Naive thymus-derived CD8-positive, alpha-beta T cell (primary cell): ENCODE measurements at places on chromosomes 2 and 18.

DNA sequence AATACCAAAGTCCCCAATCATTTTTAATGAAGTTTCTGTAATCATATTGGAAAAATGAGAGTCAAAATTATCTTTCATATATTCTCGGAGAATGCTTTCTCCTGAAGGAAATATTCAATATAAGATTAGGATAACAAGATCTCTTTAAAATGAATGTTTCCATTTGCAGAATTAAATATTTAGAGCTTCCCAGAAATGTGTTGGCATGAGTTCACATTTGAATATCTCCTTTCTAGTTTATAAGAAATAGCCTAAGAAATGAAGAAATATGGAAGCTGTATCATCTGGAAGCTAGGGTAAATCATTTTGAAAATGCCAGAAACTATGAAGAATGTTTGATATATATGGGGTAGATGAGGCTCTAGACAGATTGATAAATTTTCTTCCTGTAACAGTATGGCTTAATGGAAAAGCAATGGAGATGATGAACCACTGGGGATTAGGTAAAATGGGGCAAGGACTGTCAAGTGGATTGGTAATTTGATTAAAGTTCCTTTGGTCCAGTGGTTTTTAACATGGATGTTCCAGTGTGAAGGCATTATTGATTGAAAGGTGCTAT lies 184.6 kb upstream of the ZNF804A start:
- no peak for DNase-seq

DNA sequence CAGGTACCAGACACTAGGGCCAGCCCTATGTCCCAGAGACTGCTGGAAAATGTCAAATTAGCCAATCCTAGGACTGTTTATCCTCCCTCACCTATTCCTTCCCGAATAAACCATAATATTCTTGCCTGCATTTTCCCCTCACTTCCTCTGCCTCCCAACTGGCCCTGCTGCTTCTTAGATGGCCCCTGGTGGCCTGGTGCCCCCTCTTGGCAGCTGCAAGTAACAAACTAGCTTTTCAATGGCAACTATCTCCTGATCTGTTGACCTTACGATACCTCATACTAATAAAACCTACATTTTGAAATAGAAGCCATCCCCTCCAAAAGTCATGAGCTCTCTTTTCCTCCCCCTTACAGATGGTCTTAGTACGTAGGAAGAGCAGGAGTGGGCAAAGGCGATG lies 132.0 kb downstream of the ALPK2 start:
- DNase-seq: no peak

GRCh38 chr2:105140240-105140568 lies 101.3 kb upstream of the GPR45 start:
- DNase-seq: no peak

DNA sequence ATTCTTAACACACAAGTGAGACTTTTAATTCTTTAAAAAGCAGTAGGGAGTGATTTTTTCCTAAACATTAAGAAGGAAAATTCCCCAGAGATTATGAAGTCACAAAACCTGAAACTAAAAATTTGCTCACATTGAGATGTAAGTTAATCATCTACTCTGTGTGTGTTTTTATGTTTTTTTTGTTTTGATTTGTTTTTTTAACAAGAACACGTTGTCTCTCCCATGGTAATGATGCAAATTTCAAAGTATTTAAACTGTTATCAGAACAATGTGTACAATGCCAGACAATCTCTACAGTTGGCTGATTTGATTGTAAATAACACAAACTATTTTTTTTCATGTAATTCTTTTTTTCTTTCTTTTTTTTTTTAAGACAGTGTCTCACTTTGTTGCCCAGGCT lies 71.5 kb downstream of the COLEC12 start:
- DNase-seq: no peak

- no peak for DNase-seq
Measured at GRCh38 chr2:66387016-66387753, 47.7 kb upstream of the MEIS1 start.

DNA sequence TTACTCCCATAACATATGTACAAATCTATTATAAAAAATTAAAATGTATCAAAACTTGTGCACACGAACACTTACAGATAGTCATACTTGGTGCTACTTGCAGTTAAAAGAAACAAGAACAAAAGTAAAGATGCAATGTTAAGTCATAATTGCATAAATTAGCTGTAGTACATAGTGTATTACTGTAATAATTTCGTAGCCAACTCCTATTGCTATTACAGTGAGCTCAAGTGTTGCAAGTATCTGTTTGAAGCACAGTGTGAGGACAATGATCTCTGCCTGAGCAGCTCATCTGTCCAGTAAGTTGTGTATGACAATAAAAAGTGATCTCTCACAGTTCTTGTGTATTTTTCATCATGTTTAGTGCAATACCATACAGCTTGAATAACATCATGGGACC lies 7.5 kb upstream of the SERPINB13 start:
- DNase-seq: no peak

DNA sequence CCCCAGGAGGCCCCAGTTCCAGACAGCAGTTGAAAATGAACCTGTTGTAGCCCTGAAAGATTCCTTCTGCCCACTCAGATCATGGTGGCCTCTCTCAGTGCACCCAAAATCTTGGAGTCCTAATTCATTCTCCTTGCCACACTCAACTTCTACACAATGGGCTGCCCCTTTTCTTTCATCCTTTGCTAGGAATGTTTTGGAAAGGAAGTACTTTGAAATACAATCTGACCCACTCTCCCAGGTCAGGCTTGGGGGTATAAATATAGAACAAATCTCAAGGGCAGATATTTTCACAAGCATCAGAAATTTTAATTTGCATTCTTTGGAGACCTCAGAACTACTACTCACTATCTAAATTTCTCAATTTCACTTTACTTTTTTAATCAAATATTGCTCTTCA lies 103.2 kb upstream of the SH3BP4 start:
- DNase-seq: no peak

DNA sequence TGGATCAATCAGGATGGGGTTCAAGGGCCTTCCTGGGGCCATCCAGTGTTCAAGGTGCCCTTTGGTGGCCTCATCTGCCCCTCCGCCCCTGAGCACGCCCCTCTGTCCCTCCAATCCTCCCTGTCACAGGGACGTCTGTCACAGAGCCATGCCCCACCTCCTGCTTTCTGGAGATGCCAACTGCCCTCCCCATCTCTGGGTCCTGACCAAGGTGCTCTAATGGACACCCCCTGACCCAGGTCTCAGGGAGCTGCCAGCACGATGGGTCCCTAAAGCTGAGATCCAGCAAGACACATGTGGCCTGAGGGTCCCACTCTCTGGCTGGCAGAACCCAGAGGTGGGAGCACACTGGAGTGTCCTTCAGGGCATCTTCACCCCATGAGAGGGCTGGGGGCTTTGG lies 2.1 kb upstream of the TEKT4 start:
- no peak for DNase-seq

- DNase-seq: no peak
Measured at GRCh38 chr2:105769504-105769903, 24.8 kb downstream of the NCK2 start.

- DNase-seq: no peak
Measured at GRCh38 chr2:162821176-162821575, 17.4 kb downstream of the KCNH7 start.

DNA sequence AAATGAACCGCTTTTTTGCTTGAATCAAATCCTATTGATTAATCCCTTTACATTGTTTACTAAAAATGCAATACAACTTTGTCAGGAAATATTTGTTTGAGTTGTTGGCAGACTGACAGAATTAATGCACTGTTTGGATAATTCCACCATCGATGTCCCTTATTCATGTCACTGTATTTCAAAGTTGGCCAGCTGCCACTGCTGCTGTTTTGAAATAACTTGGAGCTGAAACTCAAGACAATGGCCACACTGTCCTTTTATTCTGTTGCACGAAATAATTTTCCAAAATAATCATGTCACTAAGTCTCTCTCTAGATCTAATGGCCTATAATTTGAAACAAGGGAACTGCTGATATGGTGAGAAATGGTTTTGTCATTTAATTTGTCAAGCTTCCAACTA lies 55.2 kb upstream of the PAX3 start:
- DNase-seq: no peak

DNA sequence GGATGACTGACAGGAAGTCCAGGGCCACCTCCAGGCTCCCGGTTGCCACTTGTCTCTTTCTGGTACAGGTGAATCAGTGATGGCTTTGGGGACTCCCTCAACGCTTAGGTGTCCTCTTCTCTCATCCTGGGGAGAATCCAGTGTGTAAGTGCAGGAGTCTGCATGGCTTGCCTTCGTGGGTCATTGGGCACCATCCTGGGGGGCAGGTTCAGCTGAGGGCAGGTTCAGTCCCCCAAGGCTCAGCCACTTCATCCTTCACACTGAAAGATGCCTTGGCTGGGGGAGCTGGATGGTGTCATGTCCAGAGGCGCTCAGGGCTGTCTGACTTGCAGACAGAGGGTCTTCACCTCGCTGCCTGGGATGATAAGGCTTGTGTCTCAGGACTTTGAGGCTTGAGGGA lies 29.2 kb downstream of the SH3RF3 start:
- no peak for DNase-seq

DNA sequence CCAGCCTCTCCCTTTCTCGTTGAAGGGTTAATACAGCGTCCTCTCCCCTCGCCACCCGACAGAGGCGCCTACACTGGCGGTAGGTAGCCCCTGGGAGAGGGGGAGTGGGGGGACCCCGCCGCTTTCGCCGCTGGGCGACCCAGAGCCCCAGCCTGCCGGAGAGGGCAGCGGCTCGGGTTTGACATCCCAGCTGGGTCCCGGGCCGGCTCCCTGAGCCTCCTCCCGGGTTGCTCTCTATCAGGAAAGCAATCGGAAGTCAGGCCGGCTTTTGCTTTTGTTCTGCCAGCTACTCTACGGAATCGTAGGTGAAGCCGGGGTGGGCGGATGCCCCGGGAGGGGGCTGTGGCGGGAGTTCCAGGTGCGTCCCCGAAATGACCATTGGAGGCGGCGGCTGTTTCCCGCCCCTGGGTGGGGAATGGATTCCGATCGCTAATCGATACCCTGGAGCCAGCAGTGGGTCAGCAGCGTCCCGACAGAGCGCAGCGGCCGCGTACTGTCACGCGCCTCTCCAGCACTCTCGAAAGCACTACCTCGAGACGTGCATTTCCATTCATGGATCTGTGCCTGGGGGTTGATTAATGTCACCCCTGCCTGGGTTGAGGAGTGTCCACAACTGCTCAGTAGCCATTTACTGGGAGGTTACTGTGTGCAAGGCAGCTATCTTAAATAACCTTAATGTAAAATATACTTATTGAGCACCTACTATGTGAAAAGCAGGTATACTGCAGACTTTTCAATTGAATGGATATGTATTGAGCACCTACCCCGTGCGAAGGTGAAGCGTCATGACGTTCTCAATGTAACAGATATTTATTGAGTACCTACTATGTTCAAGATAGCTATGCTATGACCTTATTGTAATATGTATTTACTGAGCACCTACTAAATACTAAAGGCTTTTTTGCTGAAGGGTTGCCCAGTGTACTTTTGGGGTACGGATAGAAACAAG lies 1.1 kb downstream of the MAPK4 start:
- DNase-seq: no peak

- no peak for DNase-seq
Measured at GRCh38 chr2:71743995-71744675, 290.8 kb downstream of the DYSF start.

GRCh38 chr2:175218551-175218950 lies 37.0 kb upstream of the ATP5MC3 start:
- no peak for DNase-seq
